ENCODE measurements at places on chromosomes 1 and 21.

- no peak for DNase-seq
Measured at GRCh38 chr1:7420098-7420445, 351.0 kb upstream of the VAMP3 start.

DNA sequence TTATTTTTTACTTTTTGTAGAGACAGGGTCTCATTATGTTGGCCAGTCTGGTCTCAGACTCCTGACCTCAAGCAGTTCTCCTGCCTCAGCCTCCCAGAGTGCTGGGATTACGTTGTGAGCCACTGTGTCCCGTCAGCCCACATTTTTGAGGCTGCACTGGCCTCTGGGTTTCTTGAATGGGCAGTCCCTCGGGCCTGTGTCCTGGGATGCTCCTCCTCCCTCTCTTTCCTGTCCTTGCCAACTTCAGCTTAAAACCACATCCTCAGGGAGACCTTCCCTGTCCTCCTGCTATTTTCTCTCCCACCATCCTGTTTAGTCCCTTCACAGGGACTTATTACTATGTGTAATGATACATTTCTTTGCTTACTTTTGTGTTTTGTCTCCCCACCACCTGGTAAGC lies 31.4 kb upstream of the LYST start:
- no peak for DNase-seq

- DNase-seq = no peak
Measured at GRCh38 chr21:32572574-32573420, 12.5 kb downstream of the TCP10L start.

DNA sequence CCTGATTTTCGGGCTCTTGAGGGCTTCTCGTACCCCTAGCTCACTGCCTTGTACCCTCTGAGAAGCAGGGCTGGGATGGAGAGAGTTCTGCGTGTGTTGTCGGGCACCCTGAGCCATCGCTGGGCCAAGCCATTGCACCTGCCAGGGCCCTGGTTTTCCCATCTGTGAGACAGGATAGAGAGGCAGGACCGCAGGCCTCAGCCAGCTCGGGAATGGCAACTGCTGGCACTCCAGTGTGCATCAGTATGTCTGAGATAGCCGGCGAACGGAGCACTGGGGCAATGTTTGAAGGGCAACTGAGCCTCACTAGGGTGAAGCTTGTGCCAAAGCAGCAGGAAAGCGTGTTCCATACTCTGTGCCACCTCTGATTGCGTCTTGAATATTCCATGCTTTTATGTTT lies 66.9 kb downstream of the TENT5C start:
- DNase-seq = no peak

DNA sequence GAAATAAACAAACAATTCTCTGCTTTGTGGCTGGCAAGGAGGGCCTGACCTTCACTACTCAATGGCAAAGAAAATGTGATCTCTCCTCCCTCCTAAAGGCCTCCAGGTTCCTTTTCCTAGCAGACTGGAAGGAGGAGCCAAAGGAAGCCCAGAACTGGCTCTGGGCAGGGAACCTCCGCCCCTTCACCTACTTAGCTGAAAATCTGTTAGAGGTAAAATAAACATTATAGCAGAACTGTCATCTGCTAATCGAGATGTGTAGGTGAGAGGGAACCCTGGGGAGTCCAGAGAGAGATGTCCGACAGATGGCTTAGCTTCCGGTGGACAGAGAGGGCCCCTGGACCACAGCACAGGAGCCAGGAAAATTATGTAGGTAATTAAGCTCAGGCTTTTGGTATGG lies 75.2 kb upstream of the KCNA3 start:
- no peak for DNase-seq

DNA sequence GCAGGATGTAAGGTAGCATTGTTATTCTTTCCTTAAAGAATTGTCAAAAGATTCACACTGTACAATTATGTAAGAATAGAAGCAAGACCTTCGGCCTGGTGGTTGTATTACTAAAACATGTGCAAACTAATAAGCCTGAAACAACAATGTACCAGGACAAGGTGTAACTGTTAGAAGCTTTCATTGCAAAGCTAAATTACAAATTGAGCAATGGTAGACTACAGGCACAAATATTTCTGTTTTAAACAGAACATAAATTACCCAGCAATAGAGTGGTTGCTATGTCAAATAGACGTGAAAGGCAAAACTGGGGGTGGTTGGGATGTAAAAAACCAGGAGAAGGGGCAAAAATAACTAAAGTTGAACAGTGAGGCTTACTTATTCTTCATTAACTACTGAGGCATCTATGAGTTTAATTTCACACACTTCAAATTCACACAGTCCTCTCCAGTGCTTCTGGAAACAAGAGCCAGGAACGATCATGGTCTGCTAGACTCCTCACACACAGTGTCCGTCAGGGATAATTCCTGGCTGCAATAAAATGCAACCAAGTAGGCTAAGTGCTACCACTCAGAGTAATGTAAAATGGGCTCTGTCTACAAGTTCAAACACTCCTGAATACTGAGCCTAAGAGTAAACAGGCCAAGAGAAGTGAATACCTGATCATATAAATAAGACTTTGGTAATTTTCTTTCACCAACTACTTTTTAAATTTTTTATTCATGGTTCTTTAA lies 39.3 kb upstream of the C1orf198 start:
- no peak for DNase-seq

DNA sequence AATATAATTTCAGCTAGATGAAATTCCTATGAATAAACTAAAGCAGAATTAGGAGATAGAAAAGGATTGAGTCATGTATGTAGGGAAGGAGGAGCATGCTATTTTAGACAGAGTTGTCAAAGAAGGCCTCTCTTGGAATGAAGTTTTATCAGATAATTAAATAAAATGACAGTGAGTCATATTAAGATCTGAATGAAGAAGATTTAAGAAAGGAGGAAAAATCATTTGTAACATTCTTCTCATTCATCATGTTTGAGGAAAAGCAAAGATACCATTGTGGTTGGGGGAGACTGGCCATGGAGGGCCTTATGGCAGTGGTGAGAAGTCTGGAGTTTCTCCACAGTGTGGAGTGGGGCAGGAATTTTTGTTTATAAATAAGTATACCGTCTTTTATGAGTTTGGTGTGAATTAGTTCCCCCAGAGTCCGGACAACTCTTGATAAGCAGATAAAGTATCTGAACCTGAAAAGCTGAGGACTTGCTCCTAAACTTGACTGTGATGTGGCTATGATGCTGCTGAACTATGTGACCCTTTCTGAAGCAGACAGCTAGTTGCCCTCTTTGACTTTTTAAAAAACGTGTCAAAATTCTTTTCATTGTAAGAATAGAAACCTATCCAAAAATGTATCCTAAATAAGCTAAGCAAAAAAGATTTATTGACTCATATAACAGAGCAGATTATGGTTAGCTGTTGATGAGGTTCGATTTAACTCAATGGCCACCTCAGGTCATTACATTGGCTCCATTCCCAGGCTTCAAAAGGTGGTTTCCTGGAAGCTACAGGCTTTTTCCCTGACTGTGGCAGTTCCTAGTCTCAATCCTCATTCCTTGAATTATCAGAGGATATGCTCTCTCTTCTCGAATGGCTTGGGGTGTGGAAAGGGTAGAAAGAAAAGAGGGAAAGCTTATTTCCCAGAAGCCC lies 90.8 kb downstream of the LHX9 start:
- no peak for DNase-seq

DNA sequence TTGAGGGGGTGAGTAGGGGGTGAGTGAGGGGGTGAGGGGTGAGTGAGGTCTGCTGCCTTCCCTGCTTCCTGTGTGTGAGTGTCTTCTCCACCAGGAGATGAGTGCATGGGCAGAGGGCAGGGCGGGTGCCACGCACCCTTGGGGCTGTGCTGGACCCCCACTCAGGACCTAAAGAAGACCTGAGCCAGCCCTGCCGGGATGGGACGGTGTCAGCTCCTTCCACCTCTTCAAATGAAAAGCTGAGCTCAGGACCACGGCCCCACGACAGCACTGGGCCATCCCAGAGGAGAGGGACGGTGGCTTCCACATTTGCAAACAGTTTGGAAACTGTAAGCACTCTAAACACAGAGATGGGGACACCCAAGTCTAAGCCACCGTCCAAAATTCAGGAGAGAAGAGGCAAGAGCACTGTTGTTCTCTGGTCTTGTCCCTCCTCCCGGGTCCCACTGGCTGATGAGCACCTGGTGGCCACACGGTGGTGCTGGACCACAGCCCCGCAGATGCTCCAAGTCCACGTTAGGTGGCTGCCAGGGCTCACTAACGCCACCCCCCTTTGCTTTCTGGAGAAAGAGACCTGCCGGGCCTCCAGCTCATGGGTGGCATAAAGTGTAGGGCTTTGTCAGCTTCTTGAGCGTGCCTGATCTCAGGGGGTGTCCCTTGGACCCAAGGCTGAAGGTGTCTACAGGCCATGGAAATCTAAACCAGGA lies 32.1 kb downstream of the TMPRSS2 start:
- no peak for DNase-seq

DNA sequence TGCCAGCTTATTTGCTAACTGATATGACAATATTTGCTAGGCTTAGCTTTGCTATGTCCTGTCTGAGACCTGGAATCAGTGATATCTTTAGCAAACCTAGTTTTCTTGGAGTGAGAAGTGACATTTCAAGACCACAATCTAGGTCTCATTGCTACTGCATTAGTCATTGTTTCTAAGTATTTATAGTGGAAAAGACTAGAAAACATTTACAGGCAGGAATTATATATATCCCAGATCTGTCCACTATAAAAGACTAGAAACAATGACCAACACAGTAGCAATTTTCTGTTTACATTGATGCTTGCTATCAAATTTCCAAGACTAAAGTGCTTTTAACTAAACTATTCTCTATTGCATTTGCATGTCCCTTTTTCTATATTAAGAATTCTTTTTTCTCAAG lies 5.0 kb upstream of the RGS18 start:
- DNase-seq = no peak

DNA sequence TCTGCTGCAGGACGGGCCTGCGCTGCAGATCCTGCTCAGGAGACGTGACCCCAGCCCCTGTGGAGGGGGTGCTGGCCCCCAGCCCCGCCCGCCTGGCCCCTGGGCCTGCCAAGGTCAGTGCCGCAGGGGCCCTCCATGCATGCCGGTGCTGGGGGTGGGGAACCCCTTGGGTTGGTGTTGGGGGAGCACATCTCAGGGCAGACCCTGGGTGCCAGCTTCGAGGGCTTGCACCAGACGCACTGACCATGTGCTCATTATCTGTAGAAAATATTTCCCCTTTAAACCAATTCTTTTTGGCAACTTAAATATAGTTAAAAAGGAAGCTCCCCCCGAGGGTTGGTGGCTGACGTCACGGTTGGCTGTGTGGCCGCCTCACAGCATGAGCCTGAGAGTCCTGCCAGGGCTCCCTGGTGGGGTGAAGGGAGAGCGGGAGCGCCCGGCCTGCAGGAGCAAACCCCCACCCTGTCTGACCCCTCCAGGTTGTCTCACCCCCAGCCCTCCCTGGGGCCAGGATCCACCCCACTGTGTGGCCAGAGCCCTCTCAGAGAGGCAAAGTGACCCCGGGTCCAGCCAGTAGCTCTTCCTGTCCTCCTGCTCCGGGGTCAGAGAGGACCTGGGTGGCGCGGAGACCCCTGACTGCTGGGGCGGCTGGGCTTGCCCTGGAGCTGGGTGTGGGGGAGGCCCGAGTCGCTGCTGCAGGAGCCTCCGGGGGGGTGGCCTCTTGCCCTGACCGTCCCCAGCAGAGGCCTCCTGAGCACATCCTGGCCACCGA lies 5.3 kb upstream of the PFKL start:
- no peak for DNase-seq

GRCh38 chr1:43449708-43450069 lies 4.0 kb downstream of the HYI start:
- DNase-seq = no peak

DNA sequence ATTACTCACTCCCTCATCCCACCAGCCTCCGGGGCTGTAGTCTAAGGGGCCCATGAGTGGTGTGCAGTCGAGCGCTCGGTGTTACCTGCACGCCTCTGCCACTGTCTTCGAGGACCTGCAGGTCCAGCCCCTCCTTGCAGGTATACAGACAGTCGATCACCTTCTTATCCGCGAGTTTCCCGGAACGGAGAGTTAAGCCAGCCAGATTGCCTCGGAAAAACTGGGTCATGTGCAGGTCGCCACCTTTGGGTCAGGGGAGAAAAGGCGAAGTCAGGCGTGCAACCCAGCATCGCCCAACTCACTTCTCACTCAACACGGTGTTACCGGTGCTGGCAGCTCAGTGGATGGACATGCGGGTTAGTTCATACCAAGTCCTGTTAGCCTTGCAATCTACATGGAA lies 84.3 kb downstream of the PIK3CD start:
- no peak for DNase-seq

- no peak for DNase-seq
Measured at GRCh38 chr1:78497201-78497600, 6.4 kb downstream of the PTGFR start.

DNA sequence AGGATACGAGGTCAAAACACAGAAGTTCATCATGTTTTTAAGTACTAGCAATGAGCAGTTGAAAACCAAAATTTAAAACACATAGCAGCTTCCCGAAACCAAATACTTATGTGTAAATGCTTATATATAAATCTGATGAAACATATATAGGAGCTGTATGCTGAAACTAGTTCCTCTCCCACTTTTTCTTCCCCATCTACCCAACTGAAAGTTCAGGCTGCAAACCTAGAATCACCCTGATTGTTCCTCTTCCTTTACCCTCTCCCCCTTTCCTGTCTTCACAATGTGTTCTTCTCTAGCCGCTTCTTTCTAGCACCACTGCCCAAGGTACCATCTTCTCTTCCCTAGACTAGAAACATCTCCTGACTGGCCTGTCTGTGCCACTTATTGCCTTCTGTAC lies 90.6 kb downstream of the ST3GAL3 start:
- no peak for DNase-seq

DNA sequence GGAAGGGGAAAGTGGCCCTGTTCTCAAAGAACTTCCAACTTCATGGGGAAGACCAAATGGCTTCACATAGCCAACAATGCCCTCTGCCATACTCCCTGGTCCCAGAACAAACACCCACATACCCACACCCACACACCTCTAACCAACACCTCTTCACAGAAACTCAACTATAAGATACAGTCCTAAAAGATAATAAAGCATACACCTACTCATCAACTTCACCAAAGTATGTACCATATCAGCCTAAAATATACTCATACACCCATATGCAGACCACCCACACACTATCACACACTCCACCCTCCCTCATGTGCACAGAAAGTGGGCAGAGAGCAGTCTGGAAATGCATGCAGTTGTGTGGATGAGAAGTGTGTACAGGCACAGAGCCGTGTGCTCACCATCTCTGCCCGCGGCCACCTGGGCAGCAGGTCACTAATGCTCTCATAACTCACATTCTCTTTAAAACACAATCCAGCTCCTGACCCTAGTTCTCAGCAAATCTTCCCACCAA lies 27.7 kb downstream of the IQGAP3 start:
- DNase-seq = no peak

- no peak for DNase-seq
Measured at GRCh38 chr1:176894450-176894849, 270.1 kb downstream of the ASTN1 start.

- no peak for DNase-seq
Measured at GRCh38 chr1:35442734-35443133, 114.5 kb downstream of the KIAA0319L start.
